GM18507 (cell line): ENCODE measurements at places on chromosomes 4 and X.

GRCh38 chrX:75784680-75785491 lies at the start of gene MAGEE2:
MAGEE2 (minus strand) TSS chrX:75785254; CDS start chrX:75785051, 203 bp downstream.
- no peak for DNase-seq

- DNase-seq = no peak
Measured at GRCh38 chrX:23114241-23114640, 114.5 kb downstream of the DDX53 start.

- DNase-seq = no peak
Measured at GRCh38 chr4:38178392-38178995, 218.3 kb downstream of the PTTG2 start.

DNA sequence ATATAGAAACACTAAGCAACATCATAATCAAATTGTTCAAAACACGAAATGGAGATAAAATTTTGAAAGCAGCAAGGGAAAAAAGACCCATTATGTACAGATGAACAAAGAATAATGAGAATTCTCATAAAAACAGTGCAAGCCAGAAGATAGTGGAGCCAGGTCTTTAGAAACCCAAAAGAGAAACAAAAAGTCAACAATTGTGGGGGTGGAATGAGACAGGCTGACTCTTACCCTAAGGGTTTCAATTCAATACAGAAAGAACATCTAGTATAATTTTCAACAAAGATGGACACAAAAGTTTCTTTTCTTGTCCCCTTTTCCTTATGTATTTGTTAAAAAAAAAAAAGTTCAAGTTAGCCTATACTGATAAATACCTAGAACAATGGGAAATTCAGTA lies 34.0 kb upstream of the MAGEB2 start:
- DNase-seq = no peak
